Activated T-helper 17 cell treated with anti-CD3 and anti-CD28 coated beads, Interleukin-2, amount 50 U/mL, for 72 hours (primary cell): ENCODE measurements at places on chromosomes 13 and 19. TPM values are rescaled to one million over a fixed set of nuclear protein-coding genes. Genes with fewer than 3 reads are reported as not detected.
A peak's percentile ranks its signal among the peaks of the same experiment; 100 is the strongest.

GRCh38 chr13:99980824-99981734, 505 bp upstream of the ZIC2 start:
- peak; percentile 38 for ATAC-seq

DNA sequence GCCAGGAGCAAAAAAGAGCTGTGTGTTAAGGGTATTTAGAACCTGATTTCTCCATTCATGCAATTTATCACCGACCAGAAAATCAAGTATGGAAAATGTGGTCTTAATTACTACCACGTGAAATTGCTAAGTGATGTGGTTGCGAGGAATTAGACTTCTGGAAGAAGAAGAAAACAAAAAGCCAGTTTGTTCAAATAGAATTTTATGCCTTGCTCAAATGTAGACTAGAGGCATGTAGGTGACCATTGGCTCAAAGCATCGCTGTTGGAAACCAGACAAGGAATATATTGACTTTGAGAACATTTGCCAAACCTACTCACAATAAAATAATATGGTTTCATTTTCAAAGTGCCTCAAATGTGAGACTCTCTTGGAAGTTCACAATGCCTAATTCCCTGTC, 57.3 kb upstream of the LRCH1 start:
- ATAC-seq, result no peak

The NPAS1 gene
- 0.42 TPM for total RNA-seq

The LGALS14 gene
- total RNA-seq, result 2.2 TPM
